Activated CD8-positive, alpha-beta memory T cell treated with anti-CD3 and anti-CD28 coated beads for 1 hour (primary cell): ENCODE measurements at places on chromosomes 11 and 22.

GRCh38 chr11:64856382-64857227, 12.2 kb upstream of the CDC42BPG start:
- DNase-seq = no peak

DNA sequence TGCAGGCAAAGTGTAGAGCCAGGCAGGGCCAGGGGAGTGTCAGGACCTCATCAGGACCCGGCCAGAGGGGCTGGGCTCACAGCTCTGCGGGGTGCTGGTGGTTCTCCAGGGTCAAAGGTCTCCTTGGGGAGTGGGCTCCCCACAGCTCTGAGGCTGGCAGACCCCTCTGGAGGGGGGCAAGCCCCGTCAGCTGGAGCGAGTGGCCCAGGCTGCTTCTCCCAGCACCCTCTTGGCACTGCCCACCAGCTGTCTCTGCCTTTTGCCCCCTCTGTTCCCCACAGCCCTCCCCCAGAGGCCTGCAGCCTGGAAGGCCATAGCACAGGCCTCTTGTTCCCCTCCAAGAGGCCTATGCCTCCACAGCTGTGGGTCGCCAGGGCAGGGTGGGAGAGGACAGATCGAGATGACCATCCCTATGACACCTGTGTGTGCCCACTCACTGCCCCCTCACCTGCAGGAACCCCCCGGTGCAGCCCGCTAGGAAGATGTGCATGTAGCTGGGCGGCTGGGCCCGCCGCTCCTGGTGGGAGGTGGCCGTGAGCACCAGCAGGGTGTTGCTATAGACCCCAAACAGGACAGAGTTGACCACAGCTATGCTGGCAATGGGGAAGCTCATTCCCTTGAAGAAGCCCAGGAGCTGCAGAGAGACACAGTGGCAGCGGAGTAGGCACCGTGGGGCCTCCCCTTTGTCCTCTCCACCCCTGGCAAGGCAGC, 3.4 kb downstream of the SLC25A45 start:
- DNase-seq = no peak

DNA sequence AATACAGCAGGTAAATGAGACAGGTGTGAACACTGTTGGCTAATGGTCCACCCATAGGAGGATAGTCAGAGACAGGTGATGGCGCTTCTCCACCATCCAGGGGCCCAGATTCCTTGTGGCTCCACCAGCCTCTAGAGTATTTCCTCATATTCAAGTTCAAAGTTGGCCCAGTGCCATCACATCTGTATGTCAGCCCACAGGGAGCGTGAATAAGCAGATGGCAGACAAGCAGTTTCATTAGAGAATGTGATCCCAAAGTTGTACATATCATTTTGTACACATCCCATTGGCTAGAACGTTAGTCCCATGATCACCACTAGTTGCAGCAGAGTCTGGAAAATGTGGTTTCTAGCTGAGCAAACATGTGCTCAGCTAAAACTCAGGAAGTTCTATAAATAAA, 11.0 kb upstream of the CWF19L2 start:
- DNase-seq = no peak

DNA sequence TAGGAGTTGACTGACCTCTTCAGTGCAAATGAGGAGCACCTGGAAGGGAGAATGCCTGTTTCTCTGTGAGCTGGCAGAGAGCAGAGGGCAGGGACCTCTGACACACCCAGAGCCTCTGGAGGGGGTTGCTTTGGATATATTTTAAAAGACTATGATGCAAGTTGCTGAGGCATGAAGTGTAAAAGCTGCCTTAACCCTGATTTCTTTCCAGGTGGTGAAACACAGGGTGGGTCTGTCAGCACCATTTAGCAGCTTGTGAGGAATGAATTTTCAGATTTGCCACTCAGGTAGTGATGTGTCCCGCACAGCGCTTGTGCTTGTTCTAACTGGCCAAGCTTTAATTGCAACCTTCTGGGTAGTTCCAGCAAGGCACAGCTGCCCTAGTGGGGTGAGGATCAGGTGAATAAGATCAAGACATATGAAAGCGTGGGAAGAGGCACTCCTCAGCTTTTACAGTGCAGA, 90.2 kb downstream of the SWAP70 start:
- no peak for DNase-seq

- no peak for DNase-seq
These were observed 22.4 kb downstream of the TRMU start for GRCh38 chr22:46357711-46358520.

DNA sequence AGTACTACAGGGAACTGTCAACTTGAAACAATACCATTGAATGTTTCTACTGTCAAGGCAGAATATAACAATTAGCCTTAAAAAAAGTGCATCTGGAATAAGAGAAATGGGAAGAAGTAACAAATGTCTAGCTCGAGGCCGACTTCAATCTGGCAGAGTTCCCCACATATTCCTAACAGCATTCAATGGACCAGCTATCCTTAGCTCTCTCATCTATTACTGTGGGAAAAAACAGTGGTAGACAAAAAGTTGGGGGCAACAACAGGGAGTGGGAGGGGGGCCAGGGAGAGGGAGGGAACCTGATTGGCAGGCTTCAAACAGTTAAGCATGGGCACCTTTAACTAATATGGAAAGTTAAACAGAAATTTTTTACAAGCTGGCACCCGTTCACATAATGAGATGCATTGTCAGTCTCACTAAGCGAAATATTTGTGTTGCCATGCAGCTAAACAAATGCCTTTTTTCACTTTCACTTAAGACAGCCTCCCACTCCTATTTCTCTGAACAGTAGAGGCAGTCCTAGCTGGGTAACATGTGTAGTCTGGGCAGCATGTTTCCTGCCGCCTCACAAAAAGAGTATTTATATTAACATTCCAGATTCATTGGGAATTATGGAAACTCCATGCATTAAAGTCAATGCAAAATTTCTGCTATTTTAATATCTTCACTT, 62.2 kb upstream of the SOX6 start:
- no peak for DNase-seq

- DNase-seq = no peak
These were observed 73.3 kb upstream of the CSNK2A3 start for GRCh38 chr11:11426226-11426952.
